ENCODE measurements at places on chromosomes 5 and 9.

DNA sequence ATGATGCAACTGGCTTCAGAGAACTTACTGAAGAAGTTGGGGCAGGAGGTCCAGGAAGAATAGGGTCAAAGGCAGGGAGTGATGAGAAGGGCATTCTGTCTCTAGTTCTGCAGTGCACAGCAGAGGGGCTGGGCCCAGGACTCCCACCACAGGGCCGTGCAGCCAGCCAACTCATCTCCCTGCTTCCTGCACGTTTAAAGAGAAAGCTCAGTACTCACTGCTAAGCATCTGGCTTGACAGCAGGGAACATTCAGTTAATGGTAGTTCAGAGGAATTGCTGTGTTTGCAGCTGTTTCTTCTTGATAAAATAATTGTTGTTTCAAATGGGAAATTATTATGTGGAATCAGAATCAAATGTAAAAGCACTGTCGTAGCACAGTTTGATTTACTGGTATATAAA lies 25.6 kb upstream of the SCAMP1 start:
- DNase-seq = no peak

DNA sequence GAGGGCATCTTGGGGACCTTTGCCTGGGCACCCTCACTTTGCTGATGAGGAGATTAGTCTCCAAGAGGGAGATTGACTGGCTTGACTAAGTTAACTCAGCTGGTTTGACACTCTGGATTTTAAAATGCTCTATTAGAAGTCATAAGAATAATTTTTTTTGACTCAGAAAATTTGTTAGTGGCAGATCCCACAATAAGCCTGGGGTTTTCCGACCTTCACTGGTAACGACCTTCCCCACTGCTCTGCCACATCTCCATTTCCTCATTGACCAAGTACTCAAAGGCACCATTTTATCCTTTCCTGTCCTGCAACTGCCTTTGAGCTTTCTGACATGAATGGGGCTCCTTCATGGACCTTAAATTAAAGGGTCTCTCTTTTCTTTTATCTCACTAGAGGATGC lies 67.0 kb downstream of the ARHGEF28 start:
- DNase-seq = no peak

DNA sequence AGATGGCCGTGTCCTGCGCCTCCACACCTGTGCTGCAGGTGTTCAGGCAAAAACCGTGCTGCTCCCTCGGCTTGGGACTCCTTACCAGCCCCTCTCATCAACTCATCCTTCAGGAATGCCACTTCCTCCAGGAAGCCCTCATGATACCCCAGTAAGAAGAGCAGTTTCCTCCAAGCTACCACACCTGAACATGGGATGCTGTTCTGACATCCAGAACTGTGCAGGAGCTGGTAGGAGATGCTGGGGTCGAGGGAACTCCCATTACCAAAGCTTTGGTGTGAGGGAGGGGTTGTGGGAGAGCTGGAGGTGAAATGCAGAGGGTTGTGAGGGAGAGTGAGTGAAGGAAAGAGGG lies 18.9 kb downstream of the CARD19 start:
- no peak for DNase-seq

DNA sequence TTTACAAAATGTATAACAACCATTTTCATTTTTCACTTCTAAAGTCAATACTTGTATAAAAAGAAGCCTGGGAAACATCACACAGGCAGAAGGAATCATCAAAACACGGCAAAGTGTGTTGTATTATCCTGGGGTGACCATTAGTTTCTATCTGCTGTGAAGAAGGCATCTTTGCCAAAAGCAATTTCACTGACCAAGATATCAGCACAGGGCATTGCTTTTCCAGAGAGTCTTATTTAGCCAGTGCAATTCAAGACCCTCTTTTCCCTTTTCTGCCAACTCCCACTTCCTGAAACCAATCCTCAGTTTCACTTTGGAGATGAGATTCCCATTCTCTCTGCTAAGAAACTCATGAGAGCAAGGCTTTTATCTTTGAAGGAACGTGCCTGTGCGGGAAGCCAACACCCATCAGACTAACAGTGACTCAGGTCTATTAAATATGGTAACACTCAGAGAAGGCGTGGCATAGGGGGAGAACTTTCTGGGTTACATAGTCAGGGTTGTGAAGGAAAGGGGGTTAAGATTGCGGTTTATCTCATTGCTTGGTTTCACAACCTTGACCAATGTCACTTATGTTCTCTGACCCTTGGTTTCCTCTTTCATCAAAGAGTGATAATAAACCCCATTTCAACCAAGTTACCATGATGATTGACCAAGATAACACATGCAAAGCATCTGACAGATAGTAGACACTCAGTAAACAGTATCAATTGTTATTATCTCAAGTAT lies 666.9 kb upstream of the KLF4 start:
- peak; percentile 29 for DNase-seq

DNA sequence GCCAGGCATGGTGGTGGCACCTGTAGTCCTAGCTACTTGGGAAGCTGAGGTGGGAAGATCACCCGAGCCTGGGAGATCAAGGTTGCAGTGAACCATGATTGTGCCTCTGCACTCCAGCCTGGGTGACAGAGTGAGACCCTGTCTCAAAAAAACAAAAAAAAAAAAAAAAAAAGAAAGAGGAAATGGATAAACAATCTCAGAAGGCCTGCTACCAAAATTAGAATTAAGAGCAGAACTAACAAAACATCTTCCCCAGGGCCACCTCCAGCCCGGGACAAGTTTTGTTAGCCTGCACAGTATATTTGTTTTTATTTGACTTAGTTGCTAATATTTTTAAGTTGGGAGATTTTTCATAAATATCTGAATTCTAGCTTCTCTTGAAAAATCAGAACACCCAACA lies 23.1 kb downstream of the PAX5 start:
- no peak for DNase-seq

DNA sequence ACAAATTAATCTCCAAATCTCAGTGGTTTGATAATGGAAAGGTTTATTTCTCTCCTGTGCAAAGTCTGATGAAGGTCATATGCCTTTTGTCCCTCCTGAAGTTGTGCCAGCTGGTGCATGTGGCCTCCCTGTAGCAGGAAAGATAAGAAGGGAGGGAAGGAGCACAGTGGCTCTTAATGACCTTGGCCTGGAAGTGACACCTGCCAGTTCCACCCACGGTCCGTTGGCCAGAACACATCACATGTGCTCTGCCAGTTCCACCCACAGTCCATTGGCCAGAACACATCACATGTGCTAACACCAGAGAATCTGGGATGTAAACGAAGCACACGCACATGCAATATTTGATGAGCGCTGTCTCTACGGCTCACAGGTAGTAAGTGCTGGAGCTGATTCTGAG lies 130.9 kb downstream of the DOCK2 start:
- DNase-seq = no peak

DNA sequence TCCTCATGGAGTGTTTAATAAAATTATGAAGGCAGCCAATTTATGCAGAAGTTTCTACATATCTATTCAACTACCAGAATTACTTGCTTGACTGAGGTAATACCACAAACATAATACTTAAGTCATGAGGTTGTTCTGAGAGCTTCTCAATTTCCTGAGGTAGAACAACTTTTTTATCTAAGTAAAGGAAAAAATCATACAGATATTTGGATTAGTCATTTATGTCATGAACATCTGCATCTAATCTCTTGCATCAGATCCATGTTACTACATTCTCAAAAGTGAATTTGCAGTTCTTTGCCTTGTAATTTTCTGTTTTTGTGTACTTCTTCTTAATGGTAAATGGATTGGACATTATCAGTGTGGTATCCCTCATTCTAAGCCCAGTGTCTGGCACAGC lies 60.4 kb upstream of the RGMB start:
- DNase-seq = no peak

- no peak for DNase-seq
These were observed 54.9 kb downstream of the RAPGEF6 start for GRCh38 chr5:131579917-131580671.

DNA sequence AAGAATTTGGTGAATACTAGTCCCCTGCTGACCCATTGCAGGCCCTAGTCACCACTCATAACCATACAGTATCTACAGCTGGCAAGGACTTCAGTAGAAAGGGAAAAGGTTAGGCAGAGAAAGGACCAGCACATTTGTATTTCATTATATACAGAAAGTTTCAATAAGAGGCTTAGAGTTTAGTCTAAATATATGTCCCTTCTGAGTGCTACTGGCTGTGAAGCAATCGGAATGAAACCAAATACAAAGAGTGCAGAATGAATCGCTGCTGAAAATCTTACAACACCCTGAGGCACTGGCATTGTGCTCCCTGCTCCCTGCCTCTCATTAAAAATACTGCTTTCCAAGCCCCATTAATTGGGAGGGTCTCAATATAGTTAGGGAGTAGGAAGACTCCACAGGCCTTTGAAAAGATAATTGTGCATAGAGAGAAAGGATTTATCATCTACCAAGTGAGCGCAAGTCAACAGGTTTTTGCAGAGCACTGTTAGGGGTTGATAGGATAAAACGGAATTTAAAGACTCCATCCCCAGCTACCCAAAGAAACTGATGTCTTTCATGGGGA lies 110.8 kb downstream of the SLC1A3 start:
- no peak for DNase-seq

GRCh38 chr9:124359855-124360678 lies 55.2 kb downstream of the PSMB7 start:
- no peak for DNase-seq

- DNase-seq = no peak
These were observed 598.3 kb downstream of the EFNA5 start for GRCh38 chr5:107072440-107072839.

- no peak for DNase-seq
These were observed 81.7 kb downstream of the ZNF354C start for GRCh38 chr5:179141867-179142266.

- no peak for DNase-seq
These were observed 297.8 kb downstream of the EBF1 start for GRCh38 chr5:158801893-158802292.

- no peak for DNase-seq
These were observed 153.0 kb downstream of the FER start for GRCh38 chr5:108900668-108901067.

- DNase-seq = no peak
These were observed 26.4 kb downstream of the ATP6V0E1 start for GRCh38 chr5:173010021-173010420.

DNA sequence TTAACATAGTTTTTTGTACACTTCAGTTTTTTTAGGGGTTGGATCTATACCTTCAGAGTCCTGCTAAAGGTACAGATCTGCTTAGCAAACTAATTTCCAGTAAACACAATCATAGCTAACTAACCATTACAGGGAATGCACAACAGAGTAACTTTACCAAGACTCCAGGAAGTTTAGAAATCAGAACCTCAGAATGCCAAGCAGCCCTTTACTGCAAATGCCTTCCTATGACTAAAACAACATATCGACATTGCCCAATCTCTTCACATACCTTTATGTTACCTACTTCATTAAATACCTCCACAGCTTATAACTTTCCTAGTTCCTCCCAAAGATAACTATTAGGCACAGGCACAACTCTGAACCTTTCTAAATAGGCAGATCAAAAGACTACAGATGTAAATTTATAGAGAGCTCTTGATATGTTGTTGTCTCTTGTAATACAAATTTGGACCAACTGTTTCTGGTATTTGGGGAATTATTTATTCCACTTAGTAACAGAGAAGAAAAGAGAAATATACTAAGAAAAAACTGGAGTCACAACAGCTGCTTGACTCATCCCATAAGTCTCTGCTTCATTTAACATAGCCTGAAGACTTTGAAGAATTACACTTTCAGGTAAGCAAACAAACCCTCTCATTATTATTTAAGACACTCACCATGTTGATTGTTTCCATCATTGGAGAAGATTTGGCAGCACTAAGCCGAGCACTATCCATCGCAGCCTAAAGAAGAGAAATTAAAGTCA lies 46.0 kb upstream of the OR2K2 start:
- DNase-seq = no peak

- DNase-seq = peak; percentile 82
These were observed 30.5 kb upstream of the ZSWIM6 start for GRCh38 chr5:61301341-61302199.

- peak; percentile 33 for DNase-seq
These were observed 737 bp downstream of the SLC1A3 start for GRCh38 chr5:36607114-36607571.

- no peak for DNase-seq
These were observed 421.1 kb upstream of the FTMT start for GRCh38 chr5:121430538-121430937.

GRCh38 chr9:131728546-131728910 lies 11.3 kb downstream of the RAPGEF1 start:
- no peak for DNase-seq

GRCh38 chr9:85987236-85987635 lies 46.3 kb downstream of the NAA35 start:
- no peak for DNase-seq

- no peak for DNase-seq
These were observed 119.8 kb downstream of the SSBP2 start for GRCh38 chr5:81631124-81631523.

DNA sequence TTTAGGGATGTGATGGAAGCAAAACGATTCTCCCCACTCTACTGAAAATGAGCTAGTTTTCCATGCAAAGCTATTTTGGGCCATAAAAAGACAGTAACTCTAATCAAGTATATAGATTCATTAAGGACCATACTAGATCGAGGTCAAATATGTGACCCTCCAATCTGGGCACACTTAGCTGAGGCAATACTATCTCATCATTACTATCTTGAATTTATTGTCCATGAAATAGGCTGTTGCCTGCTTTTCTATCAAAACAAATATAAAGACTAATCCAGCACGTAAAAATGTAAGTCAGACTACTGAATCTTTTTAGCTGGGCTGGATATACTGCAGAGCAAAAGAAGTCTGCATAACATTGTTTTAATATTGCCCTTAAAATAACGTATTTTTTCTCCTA lies 943.1 kb downstream of the NR2F1-AS1 start:
- no peak for DNase-seq

DNA sequence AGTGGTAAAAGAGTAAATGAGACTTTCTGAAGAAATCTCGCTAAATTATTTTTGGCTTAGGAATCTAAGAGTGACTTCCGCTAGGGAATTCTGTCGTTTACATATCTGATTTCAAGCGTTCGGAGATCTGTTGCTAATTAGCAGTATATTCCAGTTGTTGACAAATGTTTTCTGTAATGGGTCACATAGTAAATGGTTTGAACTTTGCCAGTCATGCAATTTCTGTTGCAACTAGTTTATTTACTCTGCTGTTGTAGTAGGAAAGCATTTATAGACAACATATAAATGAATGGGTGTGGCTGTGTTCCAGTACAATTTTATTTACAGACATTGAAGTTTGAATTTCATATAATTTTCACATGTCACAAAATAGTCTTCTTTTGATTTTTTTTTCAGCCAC lies 57.4 kb upstream of the JAK2 start:
- no peak for DNase-seq

DNA sequence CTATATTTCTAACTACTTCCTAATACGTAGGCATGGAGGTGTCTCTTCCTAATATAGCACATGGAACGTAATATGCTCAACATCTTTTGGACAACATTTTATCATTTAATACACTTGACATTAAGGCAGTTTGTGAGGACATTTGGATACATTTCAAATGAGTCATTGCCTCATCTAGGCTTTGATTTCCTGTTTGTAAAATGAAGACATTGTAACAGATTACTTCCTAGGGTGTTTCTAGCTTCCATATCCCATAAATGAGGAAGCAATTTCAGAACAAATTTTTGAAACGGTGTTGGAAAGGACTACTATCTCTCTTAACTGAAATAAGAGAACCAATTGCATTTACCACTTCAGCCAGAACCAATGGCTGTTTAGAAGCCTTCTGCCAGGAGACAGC lies 38.7 kb downstream of the SLC28A3 start:
- DNase-seq = no peak

GRCh38 chr5:19987612-19988361 lies at the start of gene CDH18:
TSS of gene CDH18 (minus strand) at chr5:19988200. CDS start at chr5:19838986, 149,214 bp downstream.
- no peak for DNase-seq

GRCh38 chr5:162852134-162852533 lies 585.3 kb upstream of the CCNG1 start:
- DNase-seq = no peak
